Endodermal cell (in vitro differentiated cells): ENCODE measurements at places on chromosomes 7 and 10. TPM values are rescaled to one million over a fixed set of nuclear protein-coding genes. Genes with fewer than 3 reads are reported as not detected.

- no peak for DNase-seq
Observed at GRCh38 chr7:30683816-30684215, 1.6 kb upstream of the CRHR2 start.

DNA sequence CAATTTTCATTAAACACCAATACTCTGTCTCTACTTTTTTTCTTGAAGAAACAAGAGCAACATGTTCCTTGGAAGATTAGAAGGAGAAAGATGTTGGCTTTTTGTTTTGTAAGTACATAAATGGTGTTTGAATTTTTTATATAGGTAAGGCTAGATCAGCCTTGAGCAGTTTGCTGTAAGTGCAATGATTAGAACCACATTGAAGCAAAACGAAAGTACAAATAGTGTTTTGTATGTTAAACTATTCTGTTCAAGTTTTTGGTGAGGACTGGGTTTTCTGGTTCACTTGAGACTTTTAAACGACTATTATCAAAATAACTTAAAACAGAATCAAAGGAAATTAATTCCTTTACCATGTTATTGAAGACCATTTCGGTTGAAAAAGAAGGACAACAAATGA lies 162.9 kb upstream of the NRP1 start:
- DNase-seq: no peak

DNA sequence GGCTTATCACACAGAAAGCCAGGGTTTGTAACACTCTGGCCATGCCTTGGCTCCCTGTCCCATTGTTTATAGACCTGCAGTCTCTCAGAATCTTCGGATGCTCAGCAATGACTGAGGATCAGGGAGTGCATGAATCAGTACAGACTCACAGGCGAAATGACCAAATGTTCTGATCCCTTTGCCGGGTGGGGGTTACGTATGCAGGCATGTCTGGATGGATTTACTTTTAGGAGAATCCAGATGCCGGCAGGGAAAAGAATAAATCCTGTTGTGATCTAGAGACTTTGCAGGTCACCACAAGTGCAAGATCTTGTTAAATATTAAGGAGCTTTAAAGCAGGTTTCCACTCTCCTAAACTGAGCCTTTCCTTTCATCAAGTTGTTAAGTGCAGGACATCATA lies 149.5 kb downstream of the SFMBT2 start:
- DNase-seq: no peak

DNA sequence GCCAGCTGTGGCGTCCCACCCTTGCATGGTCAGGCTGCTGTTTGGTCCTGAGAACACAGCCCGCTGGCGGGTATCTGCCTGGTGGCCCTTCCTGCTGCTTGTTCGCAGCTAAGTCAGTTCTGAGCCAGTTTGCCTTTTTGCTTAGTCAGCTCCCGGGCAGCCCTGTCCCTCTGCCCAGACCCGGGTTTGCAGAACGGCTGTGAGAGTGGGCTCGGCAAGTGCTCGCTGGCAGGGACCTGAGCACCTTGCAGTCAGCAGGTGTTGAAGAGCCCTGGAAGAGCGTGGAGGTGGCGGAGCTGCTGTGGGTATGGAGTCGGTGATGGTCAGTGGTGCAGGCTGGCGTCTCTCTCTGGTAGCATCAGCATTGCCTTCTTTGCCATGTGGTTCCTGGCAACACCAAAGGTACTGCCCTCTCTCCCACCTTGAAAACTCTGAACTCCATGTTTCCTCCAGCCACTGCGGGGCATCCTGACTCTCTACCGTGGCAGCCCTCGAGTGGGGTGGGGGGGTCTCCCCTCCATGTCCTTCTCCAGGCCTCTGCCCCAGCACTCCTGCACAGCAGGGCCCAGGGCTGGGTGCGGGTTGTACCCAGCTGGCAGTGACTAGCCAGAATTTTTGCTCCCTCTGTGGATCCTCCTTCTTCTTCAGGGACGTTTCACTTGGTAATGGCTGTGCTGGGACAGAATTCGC lies 4.6 kb downstream of the INPP5A start:
- DNase-seq: peak; percentile 57

SPDYE18 gene
- total RNA-seq: not detected in 2 replicates

ADAMTS14 gene
- total RNA-seq: 0.26 to 0.50 TPM (median 0.44 TPM) in 3 replicates

PKD2L1 gene
- total RNA-seq: not detected in 3 replicates
